Effector memory CD4-positive, alpha-beta T cell (primary cell): ENCODE measurements at places on chromosomes 6 and 20.

DNA sequence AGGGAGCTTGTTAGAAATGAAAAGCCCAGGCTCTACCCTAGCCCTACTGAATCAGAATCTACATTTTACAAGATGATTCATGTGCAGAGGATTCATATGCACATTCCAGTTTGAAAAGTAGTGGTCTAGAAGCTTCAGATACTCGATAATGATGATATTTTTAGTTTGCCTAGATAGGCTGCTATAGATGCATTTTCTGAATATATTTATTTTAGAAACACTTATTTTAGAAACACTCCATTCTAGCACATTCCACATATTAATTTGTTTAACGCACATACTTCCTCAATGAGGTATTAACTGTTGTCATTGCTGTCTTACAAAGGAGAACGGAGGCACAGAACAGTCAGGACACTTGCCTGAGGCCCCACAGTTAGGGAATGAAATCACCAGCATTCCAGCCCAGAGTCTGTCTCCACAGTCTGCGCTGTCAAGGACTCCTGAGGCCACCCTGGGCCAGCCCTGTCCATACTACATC, 64.4 kb downstream of the SNAP25 start:
- no peak for DNase-seq

GRCh38 chr20:50144362-50144761, 9.2 kb downstream of the PEDS1 start:
- DNase-seq, result no peak

DNA sequence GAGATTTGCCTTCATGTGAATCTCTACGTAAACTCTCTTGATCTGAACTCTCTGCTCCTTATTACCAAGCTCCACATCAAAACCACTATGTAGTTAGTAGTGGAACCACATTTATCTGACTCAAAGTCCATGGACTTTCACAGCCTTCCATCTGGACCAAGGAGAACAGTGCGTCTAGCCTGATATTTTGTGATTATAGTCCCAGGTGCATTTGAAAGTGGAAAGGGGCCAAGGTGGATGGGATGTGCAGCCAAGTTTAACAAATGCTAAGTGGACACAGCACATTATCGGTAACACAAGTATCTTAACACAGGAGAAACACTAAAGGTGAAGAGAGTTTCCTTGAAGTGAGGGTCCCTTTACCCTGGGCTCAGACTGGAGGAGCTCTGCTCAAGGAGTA, 281.2 kb upstream of the SGK1 start:
- DNase-seq, result no peak

DNA sequence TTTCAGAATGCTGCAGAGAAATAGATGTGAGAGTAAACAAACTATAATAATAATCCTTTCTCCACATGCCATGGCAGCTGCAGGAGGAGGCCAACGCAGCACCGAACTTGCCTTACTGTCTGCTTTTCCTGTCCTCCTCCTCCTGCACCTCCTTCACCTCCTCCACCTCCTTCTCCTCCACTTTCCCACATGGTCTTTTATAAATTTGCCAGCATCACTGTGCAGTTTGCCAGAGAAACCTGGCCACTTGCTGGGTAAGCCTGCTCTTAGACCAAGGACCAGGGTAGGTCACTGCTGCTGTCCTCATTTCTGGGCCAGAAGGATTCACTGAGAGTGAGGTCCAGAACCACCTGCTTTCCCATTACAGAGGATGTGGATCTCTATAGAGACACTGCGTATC, 8.7 kb downstream of the SGK1 start:
- DNase-seq, result no peak

- DNase-seq, result no peak
Measured at GRCh38 chr20:44750081-44750805, 4.6 kb downstream of the KCNK15 start.

- DNase-seq, result no peak
Measured at GRCh38 chr20:50292591-50293283, 102.1 kb downstream of the CEBPB start.

- no peak for DNase-seq
Measured at GRCh38 chr6:103367212-103367611, 1492.5 kb downstream of the HACE1 start.

DNA sequence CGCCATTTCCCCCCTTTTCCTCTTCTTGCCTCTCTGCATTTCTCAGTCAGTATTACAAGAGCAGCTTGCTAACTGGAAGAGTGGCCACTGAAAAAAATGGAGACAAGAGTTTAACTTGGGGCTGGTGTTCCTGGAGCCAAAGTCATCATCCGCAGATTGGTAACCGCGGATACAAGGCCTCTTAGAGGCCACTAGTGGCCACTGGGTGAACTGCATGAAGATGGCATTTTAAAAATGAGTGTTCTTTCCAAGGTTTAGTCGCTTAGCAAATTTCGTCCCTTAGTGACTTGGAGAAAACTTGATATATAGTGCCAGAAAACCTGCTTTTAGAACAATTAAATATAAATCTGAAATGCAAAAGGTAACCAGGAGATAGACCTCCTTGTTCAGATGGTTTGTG, 4.8 kb downstream of the F13A1 start:
- no peak for DNase-seq

GRCh38 chr6:5778317-5778857, 228.3 kb downstream of the NRN1 start:
- no peak for DNase-seq

GRCh38 chr6:102438171-102438570, 1044.7 kb downstream of the GRIK2 start:
- no peak for DNase-seq

DNA sequence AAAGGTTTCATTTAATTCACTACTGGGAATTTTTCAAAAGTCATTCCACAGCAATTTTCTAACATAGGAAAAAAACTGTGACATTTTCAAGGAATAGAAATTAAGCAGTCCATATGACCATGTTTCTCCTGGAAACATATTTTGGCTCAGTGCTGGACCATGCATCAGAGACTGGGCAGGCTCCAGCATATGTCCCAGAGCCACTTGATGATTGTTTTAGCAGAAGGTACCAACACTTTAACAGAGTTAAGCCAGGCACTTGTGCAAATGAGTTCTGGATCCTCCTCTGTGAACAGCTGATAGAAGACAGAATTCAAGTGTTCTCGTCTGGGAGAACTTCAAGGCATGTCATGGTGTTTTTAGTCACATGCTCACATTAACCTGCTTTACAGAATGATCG, 516.3 kb downstream of the COL12A1 start:
- DNase-seq, result no peak

GRCh38 chr20:7470912-7471311, 469.3 kb downstream of the HAO1 start:
- DNase-seq, result no peak

GRCh38 chr6:166633732-166634535, 6.9 kb upstream of the RPS6KA2 start:
- DNase-seq, result no peak

GRCh38 chr6:123520217-123520616, 116.5 kb downstream of the TRDN start:
- DNase-seq, result no peak

DNA sequence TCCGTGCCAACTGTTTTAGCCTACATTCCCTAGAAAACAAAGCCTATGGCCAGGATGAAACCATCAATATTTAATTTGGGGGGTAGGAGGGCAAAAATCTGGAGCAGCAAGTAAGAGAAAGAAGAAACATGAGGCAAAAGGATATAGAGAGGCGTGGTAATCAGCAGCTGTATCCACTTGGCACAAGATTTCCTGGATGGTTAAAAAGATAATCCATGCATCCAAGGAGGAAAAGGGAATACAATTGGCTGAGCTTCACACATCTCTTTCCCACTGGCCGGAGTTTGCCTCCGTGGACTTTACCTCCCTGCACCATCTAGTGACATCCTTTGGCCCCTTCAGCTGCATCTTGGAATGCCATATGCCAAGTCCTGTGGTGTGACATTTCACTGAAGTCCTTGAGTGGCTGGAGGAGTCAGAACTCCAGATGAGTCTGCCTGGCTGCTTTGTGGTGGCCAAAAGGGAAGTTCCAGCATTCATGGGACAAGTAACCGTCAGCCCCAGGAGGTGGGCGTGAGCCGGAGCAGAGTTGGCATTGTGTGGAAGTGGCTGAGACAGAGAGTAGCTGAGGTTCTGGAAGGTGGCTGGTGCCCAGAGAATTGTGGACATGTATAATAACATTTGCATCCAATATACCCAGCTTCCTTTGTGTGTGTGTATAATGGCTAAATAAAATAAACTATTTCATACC, 13.7 kb upstream of the TMX4 start:
- DNase-seq, result no peak

- DNase-seq, result no peak
Measured at GRCh38 chr6:21634582-21634981, 41.0 kb downstream of the SOX4 start.

DNA sequence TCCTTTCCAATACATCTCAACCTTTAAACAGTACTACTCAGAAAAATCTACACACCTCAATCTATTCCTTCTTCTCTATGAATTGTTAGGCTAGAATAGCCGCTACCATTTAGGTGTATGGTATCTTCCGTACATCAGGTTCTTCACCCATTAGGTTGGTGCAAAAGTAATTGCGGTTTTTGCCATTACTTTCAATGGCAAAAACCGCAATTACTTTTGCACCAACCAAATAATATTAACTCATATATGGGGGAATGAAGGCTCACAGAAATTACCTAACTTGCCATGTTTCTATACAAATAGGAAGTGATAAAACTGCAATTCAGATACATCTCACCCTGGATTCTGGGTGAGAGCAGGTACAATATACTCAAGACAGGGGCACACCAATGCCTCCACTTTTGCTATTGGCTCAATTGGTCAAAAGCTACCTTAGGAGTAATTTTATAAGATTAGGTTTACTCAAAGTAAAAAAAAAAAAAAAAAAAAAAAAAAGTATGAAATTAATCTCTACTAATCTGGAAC, 37.7 kb upstream of the ARHGAP18 start:
- DNase-seq, result no peak

GRCh38 chr6:45642331-45643125, 264.8 kb upstream of the SUPT3H start:
- no peak for DNase-seq

DNA sequence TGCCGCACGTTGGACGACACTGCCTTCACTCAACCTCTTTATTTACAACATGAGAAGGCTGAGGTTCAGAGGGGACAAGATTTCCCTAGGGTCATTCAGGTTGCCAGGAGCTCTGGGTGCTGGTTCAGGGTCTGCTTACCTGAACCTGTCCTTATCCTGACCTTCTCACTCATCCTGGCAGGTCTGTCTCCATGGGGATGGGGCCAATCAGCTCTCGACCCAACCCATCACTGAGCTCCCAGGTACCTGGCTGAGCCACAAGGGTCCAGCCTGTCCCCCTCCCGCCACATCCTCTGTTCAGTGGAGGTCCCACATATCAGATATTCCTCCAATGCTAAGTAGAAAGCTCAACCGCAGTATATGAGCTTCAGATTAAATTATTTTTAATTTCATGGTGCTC, 225.6 kb downstream of the ANKRD60 start:
- no peak for DNase-seq

DNA sequence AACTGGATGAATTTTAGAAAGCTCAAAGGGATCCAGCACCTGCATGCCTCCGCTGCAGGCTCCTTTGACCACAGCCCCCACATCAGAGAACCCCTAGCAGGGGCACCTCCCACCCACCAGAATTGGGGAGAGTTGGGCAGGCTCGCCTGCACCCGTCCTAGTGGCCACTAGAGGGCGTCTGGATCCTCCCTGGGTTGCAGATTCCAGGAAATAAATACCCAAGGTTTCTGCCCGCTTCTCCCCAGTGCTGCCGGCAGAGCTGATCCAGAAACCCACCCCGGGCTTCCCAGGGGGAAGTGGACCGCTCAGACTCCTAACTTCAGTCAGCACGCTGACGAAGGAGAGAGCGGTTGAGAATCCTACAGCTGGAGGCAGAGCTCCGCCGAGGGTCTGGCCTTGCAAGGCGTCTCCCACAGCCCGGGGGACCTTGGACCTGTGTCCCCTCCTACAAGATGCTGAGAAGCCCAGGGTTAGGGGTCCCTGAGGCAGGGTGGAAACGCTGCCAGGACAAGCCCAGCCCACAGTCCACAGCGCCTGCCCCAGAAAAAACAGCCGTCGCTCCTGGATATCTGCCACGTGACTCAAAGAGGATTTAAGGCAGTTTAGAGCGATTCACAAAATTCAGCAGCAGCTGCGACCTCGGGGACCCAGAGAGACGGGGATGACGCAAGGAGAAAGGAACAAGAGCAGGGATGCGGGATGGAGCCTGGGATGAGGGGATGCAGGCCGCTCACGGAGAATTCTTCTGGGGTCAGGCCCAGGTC, 32.6 kb upstream of the PHACTR3 start:
- DNase-seq, result peak; percentile 9

GRCh38 chr20:19970256-19970765, 46.9 kb upstream of the NAA20 start:
- DNase-seq, result no peak

DNA sequence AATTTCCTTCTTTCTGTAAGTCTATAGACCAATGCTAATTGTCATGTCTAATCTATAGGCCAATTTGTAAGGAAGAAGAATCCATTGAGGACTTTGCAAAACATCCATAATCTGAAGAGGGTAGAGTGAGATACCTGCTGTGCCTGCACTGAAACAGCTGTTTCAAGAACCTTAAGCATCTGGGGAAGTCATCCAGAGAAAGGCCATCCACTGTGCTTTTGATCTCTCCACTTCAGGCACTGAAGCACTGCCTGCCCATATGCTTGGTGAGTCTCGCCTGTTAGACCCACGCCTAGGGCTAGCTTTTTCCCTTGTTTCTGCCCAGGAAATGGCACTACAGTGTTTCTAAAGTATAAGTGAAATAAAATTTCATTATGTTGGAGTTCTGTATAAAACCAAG, 921.8 kb upstream of the EPHA7 start:
- DNase-seq, result no peak

DNA sequence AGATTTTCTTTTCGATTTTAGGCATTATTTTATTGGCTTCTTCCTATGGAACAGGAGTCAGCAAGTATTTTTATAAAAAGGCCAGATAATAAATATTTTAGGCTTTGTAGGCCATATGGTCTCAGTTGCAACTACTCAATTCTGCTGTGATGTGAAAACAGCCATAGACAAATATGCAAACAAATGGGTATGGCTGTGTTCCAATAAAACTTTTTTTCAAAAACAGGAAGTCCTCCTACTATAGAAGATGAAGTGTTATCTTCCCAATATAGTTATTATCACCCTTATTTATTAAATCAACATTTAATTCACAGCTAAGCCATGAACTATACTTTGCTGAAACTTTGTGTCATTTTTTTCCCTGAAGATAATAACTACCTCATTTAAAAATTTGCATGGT, 57.2 kb downstream of the CHD6 start:
- DNase-seq, result no peak

- DNase-seq, result no peak
Measured at GRCh38 chr6:134720353-134721059, 229.4 kb downstream of the ALDH8A1 start.

GRCh38 chr6:43541774-43542471, 25.0 kb downstream of the POLR1C start:
- DNase-seq, result no peak

DNA sequence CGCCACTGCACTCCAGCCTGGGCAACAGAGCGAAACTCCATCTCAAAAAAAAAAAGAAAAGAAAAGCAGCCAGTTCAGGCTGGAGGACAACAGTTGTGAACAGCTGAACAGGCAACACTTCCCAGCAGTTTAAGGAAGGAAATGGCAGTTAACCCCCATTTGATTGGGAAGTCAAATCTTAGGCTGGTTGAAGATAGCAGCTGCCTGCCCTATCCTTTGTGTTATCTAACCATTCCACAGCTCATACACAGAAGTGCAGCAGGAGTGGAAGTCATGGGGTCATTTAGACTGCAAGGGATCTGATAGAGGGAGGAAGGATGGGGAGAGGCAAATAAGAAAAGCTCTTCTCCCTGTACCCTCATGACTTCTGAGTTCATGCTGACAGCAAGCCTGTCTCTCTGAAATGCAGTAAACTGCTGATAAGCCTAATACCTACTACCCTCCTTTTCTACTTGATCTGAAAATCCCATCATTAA, 35.3 kb downstream of the KCTD20 start:
- no peak for DNase-seq
